Activated CD4-positive, alpha-beta T cell treated with anti-CD3 and anti-CD28 coated beads for 1 hour (primary cell): ENCODE measurements at places on chromosomes 7 and 10.
A peak's percentile ranks its signal among the peaks of the same experiment; 100 is the strongest.

DNA sequence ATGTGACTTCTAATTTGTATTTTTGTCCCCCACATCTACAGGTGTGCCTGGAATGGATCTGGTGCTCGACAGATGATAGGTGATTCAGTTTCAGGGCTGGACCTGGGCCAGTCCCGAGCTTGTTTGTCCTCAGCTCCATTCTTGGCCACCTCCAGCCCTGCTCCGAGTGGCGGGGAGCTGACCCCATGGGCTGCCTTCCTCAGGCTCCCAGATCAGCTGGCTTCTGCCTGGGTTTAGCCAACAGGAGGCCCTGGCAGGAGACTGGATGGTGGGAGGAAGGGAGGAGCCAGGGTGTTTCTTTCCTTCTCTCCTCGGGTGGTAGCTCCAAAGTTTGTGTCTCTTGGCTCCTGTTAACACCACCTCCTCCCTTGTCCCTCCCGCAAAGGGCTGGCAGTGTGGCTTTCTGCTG is 75.2 kb downstream of the CDH23 start:
- DNase-seq = no peak

DNA sequence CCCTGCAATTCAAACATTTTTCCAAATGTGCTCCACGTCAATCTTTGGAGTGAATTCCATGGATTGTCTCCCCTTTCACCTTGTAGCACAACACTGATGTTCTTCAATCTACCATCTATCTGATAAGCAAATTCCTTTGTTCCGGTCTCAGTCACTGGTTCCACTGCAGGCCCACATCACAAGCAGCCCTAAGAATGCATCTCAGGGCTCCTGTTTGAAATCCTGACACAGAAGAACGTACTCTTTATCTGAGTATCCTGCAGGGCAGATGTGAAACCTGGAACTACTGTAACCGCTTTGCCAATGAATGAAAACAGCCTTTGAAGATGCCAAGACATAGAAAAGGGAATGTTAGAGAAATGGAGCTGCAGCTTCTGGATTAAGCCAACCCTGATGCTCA is 62.9 kb upstream of the FAM133B start:
- no peak for DNase-seq

- DNase-seq = no peak
These were observed 18.9 kb downstream of the LOXL4 start for GRCh38 chr10:98249134-98249533.

- DNase-seq = no peak
These were observed 186.5 kb upstream of the TMEM72 start for GRCh38 chr10:44724415-44725174.

- DNase-seq = no peak
These were observed 591.5 kb downstream of the DNAJB6 start for GRCh38 chr7:157928171-157928794.

DNA sequence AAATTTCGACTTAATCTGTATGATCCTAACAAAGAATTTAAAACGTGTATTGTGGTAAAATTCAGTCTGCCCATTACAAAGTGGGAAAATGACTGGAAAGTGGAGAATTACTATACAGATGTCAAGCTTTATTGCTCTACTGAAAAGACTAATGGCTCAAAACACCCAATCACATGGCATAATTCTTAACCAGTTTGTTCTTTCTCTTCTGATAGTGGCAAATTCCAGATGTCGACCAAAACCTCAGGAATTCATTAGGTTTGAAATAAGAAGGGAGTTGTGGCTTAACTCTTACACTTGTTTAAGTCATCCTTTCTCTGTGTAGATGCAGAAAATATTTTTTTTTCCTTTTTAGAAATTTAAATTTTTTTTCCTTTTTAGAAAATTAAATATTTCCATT is 1254.9 kb upstream of the LRRN3 start:
- no peak for DNase-seq

DNA sequence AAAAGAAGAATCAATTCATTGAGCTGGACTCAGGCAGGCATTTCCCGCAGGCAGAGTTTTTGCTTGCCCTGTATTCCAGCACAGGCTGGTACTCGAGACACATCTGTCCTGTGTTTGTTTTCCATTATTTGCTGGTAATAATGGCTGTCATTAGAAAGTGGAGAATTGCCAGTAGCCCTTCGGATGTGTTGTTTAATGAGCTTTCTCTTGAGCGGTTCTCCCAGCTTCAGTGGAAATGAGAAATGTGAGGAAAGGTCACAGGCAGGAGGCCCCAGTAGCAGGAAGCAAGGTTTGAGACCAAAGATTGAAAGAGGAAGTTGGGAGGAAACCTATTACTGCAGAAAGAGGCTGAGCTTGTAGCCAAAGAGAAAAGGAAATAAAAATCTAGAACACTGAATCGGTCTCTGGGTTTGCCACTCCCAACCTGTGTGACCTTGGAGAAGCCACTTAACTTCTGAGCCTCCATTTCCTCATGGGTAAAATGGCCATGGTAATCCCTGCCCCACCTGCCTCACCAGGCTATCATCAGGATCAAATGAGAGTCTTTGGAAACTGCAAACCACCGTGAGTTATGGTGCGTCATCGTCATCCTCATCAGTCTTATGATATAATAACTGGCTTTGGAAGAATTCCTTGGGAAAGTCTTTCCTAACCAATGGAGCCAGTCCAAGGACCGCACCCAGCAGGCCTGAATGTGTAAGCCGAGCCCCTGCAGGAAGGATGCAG is 67.7 kb downstream of the TACR2 start:
- no peak for DNase-seq

DNA sequence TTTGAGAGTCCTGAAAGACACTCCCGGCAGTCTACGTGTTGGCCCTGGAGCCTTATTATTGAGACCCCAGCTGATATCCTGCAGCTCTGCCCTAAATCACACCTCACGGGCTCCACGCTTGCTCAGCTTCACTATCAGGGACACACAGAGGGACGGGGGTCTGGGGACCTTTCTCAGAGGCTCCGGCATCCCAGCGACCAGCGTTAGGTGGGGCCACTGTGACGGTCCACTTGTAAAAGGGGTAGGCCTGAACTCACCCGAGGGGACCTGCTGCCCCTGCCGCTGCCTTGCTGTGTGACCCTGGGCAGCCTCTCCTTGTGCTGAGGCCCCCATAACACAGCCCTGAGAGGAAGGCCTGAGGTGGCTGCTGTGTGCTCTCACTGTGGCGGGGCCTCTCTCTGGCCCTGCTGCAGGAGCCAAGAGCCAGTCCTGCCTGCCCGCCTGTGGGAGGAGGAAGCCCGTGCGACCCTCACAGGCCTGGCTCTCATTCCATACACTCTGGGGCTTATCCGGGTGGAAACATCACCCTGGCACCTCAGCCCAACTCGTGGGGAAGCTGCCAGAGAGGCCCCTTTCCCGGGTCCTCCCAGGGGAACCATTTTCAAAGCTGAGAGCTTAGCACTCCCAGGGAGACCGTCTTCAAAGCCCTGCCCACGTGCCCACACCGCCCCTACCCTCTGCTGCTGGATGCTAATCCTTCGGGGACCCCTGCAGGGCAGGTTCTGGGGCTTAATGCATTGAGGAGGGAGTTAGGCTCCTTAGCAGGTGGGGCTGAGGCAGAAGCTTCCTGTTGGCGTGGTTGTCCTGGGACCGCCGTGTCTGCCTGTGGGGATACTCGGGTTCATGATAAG is 21.7 kb downstream of the AQP1 start:
- peak; percentile 6 for DNase-seq

GRCh38 chr10:27998178-27998953 is 513 bp downstream of the ODAD2 start:
- no peak for DNase-seq

DNA sequence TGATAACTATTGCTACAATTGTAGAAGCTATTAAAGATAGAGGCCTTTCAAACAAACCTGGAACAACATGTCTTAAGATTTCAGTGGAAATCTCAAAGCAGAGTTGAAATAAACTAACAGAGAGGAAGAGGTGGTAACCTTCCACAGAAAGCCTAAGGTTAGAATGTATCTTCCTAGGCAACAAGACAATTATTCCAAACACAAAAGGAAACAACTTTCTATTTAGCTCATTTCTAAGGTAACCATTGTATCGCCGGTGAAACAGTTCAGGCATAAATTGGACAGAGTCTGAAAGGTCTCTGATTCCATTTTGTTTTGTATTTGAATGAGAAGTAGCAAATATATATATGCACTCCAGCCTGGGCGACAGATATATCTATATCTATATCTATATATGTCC is 30.7 kb upstream of the HYCC1 start:
- DNase-seq = no peak

GRCh38 chr7:3134745-3135144 is 91.1 kb upstream of the CARD11 start:
- DNase-seq = no peak

- DNase-seq = no peak
These were observed 143.7 kb downstream of the PTPN20 start for GRCh38 chr10:47054974-47055373.

GRCh38 chr7:15508258-15508657 is 53.6 kb downstream of the AGMO start:
- DNase-seq = no peak

DNA sequence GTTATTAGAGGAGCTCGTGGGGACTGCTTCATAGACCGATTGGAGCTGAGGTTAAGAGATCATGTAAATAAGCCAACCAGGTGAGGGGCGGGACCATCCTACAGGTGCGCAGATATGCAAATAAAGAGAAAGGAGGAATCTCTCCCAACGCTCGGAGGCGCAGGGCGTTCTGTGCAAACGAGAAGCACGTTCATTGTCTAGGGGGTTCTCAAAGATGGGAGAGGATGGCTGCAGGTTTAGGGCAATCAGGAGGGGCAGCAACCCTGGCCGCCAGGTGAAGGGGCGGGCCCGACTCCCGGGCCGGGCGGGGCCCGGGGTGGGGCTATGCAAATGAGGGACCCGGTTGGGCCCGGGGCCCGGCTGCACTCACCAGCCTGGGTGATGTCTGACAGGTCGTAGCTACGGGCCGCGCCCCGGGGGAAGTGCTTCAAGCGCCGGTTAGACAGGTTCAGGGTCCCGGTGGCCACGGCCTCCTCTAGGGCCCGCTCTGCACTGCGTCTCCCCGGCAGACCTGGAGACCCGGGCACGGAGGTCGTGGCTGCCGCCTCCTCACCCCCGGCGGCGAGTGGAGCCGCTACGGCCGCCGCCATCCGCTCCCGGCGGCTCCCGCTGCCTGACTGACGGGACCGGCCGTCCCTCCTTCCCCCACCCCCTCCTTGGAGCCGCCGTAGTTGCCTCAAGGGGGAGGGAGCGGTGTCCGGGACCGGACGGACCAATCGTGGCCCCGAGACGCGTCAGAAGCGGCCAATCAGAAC is at the start of gene LRCH4:
TSS of gene LRCH4 (minus strand) at position 619 of the 755 bp plus-strand sequence. CDS start at position 590, 29 bp downstream.
- DNase-seq = peak; percentile 41

DNA sequence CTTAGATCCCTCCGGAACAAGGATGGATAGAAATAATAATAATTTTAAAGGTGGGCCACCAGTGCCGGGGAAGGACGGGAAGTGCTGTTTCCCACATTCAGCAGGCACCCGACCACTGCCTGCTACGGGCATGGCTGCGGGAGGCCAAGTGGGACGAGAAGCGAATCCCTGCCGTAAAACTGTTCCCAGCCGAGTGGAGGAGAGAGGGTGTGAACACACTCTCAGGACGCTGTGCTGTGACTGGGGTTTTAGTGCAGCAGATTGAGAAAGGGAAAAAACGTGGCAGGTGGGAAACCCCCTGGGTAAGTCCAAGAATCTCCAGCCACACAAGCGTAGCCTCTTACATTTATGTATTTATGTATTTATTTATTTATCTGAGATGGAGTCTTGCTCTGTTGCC is 158.8 kb downstream of the DNAJB6 start:
- DNase-seq = no peak

- DNase-seq = no peak
These were observed 6.3 kb downstream of the ZNF503 start for GRCh38 chr10:75395066-75395931.

DNA sequence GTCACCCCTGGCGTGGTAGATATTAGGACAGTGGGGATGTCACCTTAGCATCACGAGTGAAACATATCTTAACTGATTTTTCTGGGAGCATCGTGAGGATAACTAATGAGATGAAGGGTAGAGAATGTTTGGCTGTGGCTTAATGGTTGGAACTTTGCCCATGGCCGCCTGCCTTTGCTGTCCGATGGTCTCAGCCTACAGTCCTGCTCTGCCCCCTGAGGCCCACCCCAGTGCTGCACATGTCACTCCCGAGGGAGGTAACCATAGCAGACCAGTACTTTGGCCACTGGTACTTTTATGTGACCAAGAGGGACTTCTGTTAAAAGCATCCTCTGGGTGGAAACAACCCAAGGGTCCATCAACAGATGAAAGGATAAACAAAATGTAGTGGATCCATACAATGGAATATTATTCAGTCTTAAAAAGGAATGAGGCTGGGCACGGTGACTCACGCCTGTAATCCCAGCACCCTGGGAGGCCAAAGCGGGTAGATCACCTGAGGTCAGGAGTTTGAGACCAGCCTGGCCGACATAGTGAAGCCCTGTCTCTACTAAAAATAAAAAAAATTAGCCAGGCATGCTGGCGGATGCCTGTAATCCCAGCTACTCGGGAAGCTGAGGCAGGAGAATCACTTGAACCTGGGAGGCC is 58.4 kb downstream of the TACR2 start:
- no peak for DNase-seq

- DNase-seq = no peak
These were observed 6.4 kb downstream of the NEBL start for GRCh38 chr10:20890491-20891337.

GRCh38 chr10:101244321-101245050 is 15.2 kb upstream of the LBX1 start:
- no peak for DNase-seq

- DNase-seq = no peak
These were observed 263.4 kb upstream of the PRKCQ start for GRCh38 chr10:6843481-6843881.

DNA sequence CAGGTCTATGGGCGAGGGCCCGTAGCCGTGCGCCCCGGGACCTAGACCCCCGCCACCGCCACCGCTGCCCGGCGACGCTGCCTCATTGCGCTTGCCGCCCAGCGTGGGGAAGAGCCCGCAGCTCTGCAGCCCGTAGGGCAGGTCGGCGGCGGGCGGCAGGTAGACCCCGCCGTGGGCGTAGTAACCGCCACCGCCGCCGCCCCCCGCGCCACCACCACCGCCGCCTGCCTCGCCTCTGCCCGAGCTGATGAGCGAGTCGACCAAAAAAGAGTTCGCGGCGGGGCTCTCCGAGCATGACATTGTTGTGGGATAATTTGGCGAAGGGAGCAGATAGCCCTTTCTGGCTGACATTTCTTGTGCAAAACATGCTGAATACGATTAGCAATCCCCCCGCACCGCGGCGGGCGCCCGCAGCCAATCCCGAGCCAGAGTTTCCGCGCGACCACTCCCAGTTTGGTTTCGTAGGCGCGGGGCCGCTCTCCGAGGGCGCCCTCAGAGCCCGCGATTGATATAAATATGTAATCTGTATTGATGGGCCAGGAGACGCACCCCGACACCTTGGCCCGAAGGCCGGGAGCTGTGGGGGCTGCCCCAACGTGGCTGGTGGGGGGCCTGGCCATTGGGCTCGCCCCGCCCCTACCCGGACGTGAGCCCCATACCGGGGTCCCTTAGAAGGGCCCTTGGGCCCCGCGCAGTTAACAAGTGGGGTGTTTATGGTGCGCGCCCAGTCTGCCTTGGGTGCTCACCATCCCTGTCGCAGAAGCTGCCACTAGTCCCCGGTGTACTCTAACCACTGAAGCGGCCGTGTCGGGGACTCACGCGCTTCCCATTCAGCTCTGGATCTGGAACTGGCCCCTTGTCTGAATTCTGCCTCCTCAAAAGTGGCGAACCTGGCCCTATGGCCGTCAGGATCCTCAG is at the start of gene HOXA10:
TSS of gene HOXA10 (minus strand) at position 365 of the 918 bp plus-strand sequence. CDS start at position 351, 14 bp downstream.
- peak; percentile 7 for DNase-seq
